ENCODE measurements at places on chromosomes 11 and 22. TPM values are rescaled to one million over a fixed set of nuclear protein-coding genes. Genes with fewer than 3 reads are reported as not detected.
A peak's percentile ranks its signal among the peaks of the same experiment; 100 is the strongest.

GRCh38 chr11:124867700-124868099, 2.5 kb downstream of the ROBO3 start:
- DNase-seq = peak; percentile 59

GRCh38 chr22:37623075-37624016, 14.7 kb downstream of the GGA1 start:
- peak; percentile 85 for DNase-seq

GRCh38 chr11:133919330-133920108, 37.2 kb downstream of the IGSF9B start:
- peak; percentile 61 for DNase-seq

DNA sequence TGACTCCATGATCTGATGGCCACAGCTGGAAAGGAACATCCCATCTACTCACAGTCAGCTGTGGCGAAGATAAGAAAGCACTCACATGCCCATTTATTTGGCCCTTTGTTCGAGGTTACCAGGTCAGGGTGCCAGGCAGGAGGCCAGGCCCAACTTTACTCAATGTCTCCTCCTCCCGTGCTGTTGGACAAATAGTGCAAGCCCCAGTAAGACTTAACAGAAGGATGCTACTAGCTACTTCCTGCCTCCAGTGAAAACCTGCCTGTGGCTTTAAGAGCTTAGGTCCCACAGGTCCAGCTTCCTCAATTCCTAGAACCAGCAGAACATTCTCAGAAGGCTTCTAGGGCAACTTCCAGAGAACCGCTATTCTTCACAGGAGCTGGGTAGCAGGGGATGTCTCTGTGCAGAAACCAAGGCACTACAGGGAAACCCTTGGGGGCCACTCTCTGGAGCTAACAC, 12.9 kb upstream of the CRY2 start:
- no peak for DNase-seq

- DNase-seq = peak; percentile 59
Observed at GRCh38 chr11:62122076-62122475, 1.7 kb upstream of the INCENP start.

- DNase-seq = no peak
Observed at GRCh38 chr11:61295596-61295926, 445 bp upstream of the VWCE start.

- DNase-seq = no peak
Observed at GRCh38 chr22:49047447-49047846, 780.2 kb downstream of the BRD1 start.

DNA sequence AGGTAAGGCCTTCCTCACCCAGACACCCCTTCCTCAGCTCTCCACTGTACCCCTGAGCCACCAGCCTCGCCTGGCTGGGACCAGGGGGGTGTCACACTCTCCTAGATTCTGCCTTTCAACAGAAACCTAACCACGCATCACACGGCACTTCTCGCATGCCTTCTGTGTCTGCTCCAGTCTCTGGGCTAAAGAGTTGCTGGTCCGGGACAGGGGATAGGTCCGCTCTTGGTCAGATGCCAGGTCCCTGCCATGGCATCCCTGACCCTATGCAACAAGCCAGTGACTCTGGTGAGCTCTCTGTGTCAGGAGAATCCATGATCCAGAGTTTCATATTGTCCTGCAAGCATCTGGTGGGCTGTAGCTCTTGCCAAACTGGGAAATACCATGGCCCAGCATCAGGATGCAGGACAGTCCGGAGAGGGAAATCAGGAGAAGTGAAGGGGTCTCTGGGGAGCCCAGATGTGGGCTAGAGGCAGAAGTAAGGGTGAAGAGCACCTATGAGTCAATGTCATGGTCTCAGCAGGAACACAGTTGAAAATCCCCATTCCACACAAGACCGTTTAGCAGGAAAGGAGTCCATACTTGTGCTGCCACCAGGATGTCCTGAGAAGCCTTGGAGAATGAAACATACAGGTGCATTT, 14.1 kb downstream of the IGLL5 start:
- DNase-seq = no peak

GRCh38 chr11:76805206-76805913, 22.2 kb downstream of the TSKU start:
- no peak for DNase-seq

- no peak for DNase-seq
Observed at GRCh38 chr11:128196235-128196634, 391.1 kb downstream of the ETS1 start.

GRCh38 chr22:39820256-39820655, 73.3 kb downstream of the ENTHD1 start:
- DNase-seq = no peak

GRCh38 chr11:83069441-83070043, 2.2 kb downstream of the RAB30 start:
- DNase-seq = no peak

DNA sequence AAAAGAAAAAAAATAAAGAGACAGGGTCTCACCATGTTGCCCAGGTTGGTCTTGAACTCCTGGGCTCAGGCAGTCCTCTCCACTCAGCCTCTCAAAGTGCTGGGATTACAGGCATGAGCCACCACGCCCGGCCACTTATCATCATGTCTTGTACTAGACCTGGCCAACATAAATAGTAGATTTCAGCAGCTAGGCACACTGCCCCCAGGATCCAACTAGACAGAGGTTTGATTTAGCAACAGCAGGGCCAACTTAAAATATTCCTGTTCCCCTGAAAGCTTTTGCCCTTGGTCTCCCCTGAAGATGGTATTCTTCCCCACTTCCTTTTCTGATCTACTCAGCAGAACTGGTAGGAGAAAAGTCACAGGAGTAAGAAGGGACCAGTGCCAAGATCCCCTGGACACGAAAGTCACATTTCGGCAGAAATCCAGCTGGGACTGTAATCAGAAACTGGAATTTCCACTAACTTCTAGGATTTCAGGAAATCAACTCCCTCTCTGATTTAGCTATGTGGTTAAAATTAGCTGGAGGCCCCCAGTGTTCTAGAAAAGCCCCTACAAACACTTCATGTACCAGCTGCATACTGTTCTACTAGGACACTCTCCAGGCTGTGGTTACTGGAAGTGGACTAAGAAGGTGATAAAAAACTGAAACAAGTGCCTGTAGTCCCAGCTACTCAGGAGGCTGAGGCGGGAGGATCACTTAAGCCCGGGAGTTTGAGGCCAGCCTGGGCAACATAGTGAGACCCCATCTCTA, 8.9 kb upstream of the PPP2R1B start:
- DNase-seq = no peak

DNA sequence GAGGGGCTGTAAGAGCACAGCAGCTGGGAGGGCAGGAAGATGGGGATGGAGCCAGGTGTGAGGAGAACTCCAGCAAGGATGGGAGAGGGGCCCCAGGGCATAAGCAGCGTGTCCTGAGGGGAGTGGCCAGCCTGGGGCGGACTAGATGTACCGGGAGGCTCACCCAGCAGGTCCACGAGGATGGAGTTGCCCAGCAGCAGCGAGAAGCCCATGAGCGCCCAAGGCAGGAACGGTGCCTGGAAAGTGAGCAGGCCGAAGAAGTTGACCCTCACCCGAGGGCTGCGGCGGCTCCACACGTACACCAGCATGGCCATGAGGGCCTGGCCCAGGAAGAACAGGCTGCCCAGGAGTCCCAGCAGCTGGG, 1.3 kb downstream of the DERL3 start:
- DNase-seq = no peak

DNA sequence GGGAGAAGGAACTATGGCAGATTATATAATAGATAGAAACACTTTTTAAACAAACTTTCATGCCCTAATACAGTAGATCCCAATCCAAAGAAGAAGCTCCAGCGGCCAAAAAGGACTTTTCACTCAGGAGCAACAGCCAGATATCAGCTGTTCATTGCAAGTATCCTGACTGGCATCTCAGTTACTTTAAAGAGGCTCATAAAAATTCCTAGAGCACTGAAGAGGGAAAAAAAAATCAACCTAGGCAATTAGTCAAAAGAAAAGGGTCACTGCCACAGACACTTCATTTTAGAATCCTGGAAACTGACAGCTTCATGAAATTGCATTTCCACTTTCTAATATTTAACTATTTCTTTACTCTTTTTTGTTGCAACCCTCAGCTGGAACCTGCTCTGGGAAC, 170.6 kb upstream of the SOX6 start:
- DNase-seq = no peak

DNA sequence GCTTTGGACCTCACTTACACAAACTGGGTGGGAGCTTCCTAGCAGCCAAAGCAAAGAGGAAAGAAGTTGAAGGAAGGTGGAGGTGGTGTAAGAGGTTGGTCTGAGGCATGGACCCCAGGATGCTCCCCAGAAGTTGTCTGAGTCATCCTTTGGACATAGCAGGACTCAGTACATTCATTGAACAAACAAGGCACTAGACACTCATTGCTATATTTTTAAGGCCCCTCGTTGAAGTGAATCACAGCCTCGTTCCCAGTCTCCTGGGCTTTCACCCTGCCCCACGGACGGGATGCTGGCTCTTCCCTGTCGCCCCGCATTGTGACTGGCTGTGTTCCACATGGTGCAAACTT, 95.9 kb upstream of the FGF3 start:
- no peak for DNase-seq

- DNase-seq = no peak
Observed at GRCh38 chr22:38454353-38455075, 485 bp downstream of the KCNJ4 start.

DNA sequence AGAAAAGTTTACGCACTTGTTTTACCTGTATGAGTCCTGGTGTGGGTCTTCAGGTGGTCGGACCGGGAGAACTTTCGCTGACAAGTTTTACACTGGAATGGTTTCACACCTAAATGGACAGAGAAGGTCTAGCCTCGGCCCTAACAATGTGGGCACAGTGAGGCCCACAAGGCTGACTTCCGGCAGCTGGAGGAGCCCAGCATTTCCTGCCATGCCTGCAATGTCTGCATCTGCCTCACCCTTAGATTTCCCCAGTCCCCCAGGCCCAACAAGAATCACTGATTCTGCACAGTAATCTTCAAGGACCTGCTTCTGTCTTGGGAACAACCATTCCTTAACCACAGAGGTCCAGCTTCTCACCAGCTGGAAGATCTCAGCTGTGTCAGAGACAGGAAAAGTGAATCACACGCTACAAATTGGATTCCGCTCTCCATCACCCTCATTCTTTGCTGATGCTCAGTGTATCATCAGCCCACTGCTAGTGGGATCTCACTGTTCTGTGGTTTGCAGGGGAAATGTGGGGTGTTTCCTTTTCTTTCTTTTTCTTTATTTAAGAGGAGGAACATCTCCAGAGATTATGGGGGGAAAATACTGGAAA, 43.3 kb downstream of the WT1 start:
- DNase-seq = no peak

DNA sequence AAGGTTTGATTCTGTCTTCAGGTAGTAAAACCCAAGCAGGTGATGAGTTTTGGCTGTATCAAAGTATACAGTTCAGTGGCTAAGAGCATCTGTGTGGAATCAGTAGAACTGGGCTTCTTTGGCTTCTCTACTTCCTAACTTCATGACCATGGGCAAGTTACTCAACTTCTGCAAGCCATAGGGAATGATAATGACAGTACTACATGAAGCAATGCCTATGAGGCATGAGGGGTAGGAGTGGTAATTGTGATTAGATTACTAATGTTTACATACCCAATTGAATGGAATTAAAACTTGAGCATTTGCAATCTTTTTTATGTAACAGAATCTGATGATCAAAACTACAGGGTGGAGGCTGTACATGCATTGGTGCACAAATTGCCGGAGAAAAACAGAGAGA, 164.3 kb downstream of the PGR start:
- no peak for DNase-seq

- DNase-seq = no peak
Observed at GRCh38 chr11:63518548-63518947, 12.7 kb downstream of the LGALS12 start.

DNA sequence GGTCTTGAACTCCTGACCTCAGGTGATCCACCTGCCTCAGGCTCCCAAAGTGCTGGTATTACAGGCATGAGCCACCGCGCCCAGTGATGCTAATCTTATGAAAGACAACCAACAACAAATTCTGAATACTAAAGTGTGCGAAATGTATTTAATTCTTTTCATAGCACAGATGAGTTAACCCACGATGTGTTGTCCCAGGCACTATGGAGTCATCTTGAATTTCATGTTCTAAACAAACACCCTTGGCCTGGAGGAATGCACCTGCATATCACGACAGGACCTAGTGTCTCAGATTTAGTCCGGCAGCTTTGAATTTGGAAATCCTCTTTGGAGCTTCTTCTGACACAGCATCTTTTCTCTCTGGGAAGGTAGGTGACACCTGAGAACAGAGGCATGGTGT, 16.2 kb upstream of the VPREB1 start:
- DNase-seq = no peak

- no peak for DNase-seq
Observed at GRCh38 chr11:22431106-22431505, 92.9 kb downstream of the SLC17A6 start.

GRCh38 chr11:19675397-19675796, 37.2 kb upstream of the NAV2 start:
- DNase-seq = no peak

DNA sequence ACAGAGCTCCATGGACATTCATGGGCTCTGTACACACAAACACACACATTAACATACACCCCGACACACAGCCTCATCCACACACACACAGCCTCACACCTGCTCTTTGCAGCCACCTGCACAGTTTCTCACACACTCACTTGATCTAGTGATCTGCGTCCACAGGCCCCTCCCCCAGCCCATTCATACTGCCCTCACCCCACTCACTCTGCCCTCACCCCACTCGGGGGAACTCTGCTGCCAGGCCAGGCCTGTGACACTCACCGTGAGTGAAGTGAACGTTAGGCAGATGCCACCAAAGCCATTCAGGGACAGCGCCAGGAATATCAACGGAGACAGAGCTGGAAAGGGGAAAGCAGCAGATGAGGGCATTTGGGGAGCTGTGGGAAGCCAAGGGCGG, 15.0 kb downstream of the SLC43A1 start:
- DNase-seq = no peak

DNA sequence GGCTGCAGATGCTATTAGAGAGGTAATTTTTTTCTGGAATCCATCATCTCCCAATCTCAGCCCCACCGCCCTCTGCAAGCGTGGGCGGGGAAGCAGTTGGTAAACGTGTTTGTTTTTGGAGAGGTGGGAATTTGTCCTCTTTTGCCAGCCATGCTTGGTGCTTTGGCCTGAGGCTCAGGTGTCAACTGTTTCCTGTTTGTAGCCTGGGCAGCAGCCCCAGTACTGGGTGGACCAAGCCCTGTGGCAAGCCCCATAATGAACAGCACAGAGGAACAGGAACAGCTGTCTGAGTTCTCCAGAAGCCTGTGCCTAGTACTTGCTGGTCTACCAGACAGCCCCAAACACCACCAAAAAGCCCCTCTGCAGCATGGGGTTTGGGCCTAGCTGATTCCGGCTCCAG, 39.6 kb downstream of the POU2F3 start:
- DNase-seq = no peak

GRCh38 chr11:120141113-120141767, 3.3 kb upstream of the TRIM29 start:
- peak; percentile 17 for DNase-seq

Gene RAC2
- total RNA-seq = 2.5 TPM

Gene NPTXR
- 7.8 TPM for total RNA-seq

Gene CHRM1
- total RNA-seq = not detected

Gene CDC42BPG
- total RNA-seq = 24.9 TPM

Gene ABTB2
- total RNA-seq = 5.3 TPM

Gene THY1
- 184 TPM for total RNA-seq

Gene FREY1
- 2.1 TPM for total RNA-seq

Gene BTG4
- not detected for total RNA-seq

Gene OR51B5
- not detected for total RNA-seq

Gene FIBIN
- total RNA-seq = not detected

Gene GUCY1A2
- total RNA-seq = 0.55 TPM

Gene MUC6
- total RNA-seq = not detected

Gene CD3E
- total RNA-seq = not detected

Gene SIPA1
- total RNA-seq = 37.4 TPM

Gene CARD18
- total RNA-seq = not detected

Gene HRAS
- 66.0 TPM for total RNA-seq

Gene GTF2H1
- 39.4 TPM for total RNA-seq

Gene SLC29A2
- total RNA-seq = 29.8 TPM

All from H9 (cell line).